NCI-H187 treated with DMSO at 0.1 percent for 48 hours (cell line): ENCODE measurements at places on chromosomes 1 and 21.

DNA sequence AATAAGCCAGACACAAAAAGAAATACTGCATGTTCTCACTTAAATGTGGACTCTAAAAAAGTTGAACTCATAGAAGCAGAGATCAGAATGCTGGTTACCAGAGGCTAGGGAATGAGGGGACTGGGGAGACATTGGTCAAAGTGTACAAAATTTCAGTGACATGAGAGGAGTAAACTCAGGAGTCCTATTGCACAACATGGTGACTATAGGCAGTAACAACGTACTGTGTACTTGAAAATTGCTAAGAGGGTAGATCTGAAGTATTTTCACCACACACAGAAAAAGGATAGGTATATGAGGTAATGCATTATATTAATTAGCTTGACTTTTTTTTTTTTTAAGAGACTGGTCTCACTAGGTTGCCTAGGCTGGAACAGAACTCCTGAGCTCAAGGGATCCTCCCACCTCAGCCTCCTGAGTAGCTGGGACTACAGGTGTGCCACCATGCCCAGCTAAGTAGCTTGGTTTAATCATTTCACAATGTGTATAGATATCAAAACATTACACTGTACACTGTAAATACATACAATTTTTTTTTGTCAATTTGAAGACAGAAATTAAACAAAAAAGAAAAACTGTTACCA is 7.4 kb downstream of the ZNF496 start:
- DNase-seq, result no peak

GRCh38 chr1:20473894-20474293 is 12.1 kb downstream of the CAMK2N1 start:
- DNase-seq, result no peak

- no peak for DNase-seq
Observed at GRCh38 chr21:46641656-46642055, 6.2 kb downstream of the PRMT2 start.

DNA sequence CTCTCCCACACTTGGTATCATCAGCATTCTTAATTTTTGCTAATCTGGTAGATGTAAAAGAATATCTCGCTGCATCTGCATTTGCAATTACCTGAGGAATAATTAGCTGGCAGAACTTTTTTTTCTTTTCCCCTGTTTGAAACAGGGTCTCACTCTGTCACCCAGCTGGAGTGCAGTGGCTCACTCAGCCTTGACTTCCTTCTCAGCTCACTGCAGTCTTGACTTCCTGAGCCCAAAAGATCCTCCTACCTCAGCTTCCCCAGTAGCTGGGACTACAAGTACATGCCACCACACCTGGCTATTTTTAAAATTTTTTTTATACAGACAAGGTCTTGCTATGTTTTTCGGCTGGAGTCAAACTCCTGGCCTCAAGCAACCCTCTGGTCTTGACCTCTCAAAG is 35.4 kb upstream of the ENAH start:
- DNase-seq, result no peak

- no peak for DNase-seq
Observed at GRCh38 chr1:101144671-101145448, 92.0 kb upstream of the S1PR1 start.

DNA sequence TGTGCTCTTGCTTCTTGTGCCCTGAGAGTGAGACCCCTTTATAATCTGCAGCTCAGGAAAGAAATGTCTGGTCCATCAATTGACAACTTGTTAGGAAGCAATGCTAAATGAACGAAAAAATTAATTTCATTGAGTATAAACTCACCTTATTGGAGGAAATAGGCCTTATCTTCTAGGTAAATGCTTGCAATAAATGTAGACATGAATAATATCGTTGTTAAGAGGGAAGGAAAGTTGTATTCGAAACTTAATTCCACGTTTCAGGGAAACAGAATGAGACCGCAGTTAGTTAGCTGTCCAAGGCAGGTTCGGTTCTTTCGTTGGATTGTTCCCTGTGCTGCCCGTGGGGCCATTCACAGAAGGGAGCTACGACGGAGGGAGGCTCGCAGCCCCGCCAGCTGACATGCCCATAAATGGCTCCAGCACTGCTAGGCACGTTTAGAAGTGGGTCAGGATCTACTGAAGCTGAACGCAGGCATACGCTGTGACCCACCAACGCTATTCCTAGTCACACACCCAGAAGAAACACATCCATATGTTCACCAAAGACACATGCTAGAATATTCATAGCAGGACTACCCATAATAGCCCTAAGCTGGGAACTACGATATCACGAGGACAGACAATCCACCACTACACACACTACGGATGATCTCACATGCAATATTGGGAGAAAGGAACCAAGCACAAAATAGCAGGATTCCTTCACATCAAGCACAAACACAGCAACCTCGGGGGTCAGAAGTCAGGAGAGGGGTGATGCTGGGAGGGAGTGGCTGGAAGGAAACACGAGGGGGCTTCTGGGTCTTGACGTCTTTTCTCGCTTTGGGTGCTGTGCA is 56.2 kb upstream of the LBR start:
- DNase-seq, result no peak

DNA sequence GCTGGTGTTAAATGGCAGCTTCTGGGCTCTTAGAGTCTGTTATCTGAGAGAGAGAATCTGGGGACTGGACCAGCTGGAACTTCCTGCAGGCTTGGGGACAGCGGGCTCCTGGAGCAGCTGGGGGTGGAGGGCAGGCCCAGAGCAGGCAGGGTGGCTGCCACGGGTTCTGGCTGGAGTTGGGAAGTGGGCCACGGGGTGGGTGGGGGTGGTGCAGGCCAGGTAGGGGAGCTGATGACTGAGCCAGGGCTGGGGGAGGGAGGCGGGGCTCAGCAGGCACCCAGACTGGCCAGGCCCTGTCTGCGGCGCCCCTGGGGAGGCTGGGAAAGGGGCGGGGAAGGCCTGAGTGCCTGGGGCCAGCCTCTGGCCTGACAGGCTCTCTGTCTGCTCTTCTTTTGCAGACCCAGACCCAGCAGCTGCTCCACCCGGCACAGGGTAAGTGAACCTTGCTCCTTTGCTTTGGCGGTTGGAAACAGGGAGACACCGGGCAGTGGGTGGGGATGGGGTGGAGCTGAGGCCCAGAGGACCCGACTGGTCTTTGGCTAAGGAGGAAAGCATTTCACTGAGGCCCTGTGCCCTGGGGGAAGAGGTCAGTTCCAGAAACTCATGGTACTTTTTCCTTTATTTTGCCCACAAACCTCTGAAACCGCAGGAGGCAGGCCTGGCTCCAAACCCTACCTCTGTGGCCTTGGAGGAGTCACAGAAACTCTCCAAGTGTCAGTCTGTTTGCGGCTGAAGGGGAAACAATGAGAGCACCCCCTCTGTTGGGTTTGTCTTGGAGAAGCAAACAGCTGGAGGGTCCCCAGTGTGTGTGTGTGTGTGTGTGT is 48.8 kb downstream of the ARHGEF10L start:
- DNase-seq, result no peak

GRCh38 chr1:232904131-232904530 is 46.3 kb upstream of the NTPCR start:
- no peak for DNase-seq

DNA sequence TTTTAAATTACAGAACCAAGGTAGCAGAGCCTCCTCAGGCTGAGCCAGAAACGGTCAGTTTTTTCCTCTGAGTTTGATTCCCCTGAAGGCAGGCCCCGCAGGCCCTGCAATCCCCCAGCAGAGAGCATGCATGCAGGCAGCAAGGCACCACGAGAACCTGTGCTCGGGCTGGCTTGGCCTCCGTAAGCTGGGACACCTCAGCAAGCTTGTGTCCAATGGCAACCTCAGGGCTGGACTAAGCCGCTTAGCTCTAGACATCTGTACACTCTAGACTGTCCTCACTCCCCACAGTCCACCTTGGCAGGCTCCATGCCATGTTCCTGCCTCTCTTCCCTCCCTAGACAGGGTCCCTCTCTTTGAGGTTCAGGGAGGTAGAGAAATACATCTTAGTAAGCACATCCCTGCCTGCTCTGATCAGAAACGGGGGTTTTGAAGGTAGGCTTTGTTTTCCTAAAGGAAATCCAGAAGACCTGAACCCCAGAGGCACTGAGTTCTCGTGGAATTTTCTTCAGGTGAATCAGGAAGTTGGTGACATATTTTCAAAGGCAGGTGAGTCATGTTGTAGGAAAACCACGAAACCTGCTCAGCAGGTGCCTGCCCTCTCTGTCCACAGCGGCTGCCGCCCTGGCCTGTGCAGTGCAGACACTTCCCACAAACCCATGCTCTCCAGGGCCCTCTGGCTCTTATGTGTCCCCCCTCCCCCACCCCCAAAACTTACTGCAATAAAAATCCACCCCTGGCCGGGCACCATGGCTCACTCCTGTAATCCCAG is 7.0 kb downstream of the TMEM63A start:
- DNase-seq, result no peak

DNA sequence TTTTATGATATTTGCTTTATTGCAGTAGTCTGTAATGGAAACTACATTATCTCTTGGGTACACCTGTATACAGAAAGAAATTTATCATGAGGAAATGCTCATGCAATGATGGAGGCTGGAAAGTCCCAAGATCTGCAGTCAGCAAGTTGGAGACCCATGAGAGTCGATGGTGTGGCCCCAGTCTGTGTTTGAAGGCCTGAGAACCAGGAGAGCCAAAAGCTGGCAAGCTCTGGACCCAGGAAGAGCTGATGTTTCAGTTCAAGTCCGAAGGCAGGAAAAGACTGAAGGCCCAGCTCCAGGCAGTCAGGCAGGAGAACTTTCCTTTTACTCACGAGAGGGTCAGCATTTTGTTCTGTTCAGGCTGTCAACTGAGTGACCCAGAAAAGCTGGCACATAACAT is 42.2 kb downstream of the B3GALT5 start:
- no peak for DNase-seq

DNA sequence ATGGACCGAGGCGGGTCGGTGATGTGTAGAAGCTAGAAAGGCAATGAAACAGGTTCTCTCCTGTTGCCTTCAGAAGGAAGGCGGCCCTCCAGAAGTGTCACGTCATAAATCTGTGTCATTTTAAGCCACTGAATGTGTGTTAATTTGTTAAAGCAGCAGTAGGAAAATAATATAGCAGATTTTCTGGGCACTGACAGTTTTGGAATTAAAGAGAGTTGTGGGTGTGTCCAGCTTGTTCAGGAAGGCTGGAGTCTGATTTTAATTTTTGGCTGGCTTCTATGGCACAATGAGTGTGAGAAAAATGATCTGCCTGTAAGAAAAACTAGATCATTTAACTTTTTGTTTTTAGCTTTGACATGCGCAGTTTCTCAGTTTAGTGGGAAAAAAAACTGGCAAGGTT is 177.3 kb downstream of the EDEM3 start:
- no peak for DNase-seq

DNA sequence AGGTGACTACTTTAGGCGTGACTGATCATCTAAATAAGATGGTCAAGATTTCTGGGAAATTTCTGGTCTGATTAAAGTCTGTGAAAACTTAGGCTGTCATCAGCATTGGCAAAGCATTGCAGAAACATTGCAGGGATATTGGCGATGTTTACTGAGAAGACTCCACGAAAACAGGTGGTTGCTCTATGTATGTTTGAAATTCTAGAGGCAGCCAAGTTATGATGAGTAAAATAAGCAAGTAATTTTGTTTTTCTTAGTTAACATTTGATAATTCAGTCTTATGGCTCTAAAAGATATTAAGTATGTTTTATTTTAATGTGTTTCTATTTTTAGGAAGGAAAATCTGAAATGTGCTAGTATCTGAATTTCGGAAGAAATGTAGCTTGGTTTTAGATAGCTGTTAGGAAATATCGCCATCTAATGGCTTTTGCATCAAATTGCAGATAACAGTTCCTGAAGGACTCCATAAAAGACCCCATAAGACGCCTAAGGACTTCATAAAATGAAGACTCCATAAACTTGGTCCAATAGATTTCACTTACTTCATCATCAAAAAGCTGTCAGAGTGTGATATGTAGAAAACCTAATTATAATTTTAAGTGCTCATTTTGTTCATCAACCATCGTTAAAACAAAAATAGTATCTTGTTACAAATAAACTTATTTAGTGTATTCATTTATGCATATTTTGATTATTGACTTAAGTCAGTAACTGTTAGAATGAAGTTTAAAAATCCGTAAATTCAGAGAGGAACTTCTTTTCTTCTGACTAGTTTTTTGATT is 344.6 kb downstream of the RYR2 start:
- DNase-seq, result no peak
